ENCODE measurements at places on chromosomes 1 and 21.

DNA sequence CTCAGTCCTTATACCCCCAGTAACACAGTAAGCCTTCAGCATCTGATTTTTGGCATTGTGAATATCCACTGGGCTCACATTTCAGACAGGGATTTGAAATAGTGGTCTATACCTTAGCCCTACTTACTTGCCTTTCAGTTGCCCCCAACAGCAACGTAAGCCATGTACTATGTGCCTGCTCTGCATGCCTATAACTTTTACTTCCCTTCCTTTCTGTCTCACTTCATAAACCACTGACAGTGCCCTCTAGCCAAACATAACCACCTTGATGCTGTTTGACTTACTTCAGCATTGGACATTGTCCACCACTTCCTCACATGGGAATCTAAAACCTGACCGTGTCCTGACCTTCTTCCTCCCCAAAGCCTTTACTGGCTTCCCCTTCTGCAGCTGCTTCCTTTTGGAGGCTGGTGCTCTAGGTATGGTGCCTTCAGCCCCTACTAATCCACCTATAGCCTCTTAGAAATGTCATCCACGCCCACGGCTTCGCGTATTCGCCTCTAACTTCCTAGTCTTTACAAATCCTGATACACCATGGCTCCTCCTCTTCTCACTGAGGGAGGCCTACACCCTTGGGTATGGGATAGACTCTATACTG is 3.6 kb upstream of the ZNF672 start:
- DNase-seq = no peak

GRCh38 chr1:192485692-192486436 is 89.7 kb upstream of the RGS1 start:
- DNase-seq = no peak

DNA sequence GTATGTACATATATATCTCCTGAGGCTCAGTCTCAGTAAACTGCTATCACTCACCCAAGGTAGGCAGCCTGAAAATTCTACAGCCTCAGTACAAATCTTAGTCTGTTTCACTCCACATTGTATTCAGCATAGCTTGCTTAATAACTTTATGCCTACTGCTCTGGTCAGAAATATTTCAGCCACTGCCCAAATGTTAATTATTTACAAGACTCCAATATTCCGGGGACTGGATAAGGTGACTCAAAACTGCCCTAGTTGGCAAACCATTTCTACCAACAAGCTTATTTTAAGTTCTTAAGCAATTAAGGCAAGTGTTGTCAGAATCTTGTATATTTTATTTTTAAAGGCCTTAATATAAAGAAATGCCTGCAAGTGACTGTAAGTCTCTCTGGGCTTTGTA is 114.8 kb downstream of the LRRIQ3 start:
- DNase-seq = no peak

GRCh38 chr1:201346337-201346939 is 31.0 kb downstream of the TNNT2 start:
- no peak for DNase-seq

GRCh38 chr1:45840704-45841103 is 37.3 kb downstream of the MAST2 start:
- no peak for DNase-seq

GRCh38 chr1:64453688-64454087 is 16.2 kb upstream of the CACHD1 start:
- no peak for DNase-seq

DNA sequence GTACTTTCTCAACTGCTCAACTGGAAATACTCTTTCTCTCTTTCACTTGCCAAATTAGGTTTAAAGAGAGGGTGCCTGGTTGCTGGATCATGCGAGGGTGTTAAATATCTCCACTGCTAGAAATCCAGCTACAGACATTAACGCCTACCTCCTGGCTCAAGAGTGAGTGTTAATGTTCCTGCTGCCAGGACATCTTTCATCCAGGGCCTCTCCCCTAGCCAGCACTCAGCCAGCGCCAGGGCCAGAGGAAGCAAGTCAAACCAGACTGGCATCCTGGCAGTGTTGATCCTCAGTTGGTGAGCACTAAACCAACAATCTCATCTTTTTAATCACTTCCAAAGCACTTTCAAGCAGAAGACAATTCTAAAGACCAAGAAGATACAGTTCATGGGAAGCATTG is 92.9 kb upstream of the BARHL2 start:
- DNase-seq = no peak

DNA sequence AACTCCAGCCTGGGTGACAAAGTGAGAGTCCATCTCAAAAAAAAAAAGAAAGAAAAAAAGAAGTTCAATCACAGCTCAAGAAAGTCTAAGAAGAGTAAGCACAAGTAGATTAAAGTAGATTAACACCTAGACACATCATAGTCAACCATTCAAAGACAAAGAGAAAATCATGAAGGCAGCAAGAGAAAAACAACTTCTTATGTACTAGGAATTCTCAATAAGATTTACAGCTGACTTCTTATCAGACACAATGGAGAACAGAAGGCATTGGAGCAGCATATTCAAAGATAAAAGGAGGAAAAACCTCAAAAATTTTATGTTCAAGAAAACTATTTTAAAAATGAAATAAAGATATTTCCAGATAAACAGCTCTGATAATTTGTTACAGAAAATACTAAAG is 147.3 kb downstream of the LBR start:
- DNase-seq = no peak

DNA sequence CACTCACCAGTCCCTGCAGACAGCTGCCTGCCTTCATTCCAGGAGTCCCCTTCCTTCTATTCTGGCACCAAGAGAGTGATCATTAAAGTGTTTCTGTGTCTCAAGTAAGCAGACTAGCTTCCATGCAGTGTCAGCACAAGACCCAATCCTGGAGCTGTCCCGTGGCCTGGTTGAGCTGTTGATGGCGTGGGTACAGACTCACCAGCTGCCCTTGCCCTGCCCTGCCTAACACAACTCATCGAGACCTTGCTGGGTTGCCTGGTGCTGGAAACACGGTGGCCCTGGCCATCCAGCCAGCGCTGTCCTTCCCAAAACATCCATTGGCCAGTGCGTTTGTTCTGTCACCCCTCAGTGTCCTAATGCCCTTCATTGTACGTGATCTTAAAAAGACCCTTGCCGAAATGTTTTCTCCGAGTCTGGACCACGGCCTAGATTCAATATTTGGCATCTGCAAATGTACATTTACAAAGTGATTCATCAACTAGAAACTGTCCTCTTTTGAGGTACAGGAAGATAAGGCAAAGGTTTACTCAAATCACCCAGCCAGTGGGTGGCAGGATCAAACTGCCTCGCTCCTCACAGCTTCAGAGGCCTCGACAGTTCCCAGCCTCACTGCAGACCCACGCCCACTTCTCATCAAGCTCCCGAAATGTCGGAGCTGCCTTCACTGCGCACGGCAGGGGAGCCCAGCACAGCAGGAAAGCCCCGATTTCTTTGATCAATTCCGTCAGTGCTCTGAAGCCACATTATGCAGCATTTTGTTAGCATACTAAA is 494.2 kb downstream of the KIF26B start:
- no peak for DNase-seq

DNA sequence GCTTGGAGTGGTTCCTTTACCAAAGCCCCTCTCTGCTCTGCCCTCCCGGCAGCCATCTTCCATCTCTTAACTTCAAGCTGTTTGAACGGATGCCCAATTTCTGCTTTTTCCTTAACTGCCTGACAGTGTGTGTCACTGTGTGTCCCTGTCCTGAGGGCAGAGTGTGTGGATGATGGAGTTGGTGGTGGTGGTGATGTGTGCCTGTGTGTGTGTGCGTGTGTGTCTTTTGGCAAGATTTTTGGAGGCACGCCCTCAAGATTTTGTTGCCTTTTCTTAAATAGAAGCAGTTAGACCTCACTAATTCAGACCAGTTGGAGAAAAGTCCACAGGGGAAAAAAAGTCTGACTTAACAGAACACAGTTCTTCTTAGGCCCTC is 30.3 kb downstream of the SERTAD4 start:
- DNase-seq = no peak

DNA sequence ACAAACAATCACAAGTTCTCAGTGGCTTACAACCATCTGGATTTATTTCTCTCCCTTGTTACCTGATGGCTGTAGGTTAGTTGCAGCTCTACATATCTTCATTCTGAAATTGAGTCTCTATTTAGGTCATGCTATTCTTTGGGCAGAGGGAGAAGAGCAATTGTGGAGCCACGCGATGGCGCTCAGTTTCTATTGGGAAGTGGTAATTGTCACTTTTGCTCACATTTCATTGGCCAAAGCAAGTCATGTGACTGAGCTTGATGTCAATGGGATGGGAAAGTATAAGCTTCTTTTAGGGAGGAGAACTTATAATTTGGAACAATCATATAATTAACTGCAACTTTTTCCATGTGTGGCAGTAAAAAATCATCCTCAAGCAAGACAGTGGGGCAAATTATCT is 166.5 kb downstream of the LMO4 start:
- no peak for DNase-seq

DNA sequence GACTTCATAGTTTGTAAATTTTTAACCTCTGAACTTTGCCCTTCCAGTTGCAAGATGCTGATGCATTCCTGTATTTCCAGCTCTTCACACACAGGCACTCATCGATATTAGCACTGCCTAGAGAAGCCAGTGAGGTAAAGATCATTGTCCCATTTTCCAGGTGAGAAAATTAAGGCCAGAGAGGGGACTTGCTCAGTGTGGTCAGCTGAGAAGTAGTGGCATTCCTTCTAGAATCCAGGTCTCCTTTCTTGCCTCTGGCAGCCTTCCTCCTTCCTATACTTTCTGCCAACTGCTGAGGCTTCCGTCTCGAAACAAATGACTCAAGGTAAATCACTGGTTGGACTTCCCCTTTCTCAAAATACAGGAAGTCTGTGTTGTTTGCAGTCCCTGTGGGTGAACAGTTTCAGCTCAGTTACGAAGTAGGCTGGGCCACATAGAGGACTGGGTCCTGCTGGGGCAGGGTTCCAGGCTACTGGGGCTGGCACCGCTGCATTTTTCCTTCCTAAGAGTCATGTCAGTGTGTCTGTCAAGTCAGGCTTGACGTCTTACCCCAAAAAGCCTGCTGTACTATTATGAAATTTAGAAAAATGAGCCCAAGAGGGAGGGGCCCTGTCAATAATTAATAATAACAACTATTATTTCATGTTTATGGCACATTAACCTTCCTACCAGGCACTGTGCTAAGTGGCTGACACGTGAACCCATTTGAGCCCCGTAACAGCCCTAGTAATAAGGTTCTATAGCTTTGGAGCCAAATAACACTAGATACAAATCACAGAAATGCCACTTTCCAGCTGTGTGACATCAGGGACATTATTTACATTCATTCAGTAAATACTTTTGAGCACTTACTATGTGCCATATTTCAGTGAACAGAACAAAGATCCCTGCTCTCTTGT is 16.6 kb upstream of the RNF19B start:
- DNase-seq = peak; percentile 36
